ENCODE measurements at places on chromosomes 5 and 9. TPM values are rescaled to one million over a fixed set of nuclear protein-coding genes. Genes with fewer than 3 reads are reported as not detected.

The GPR150 gene
- total RNA-seq = 0.60 TPM

The FBLL1 gene
- 1.7 TPM for total RNA-seq

DNA sequence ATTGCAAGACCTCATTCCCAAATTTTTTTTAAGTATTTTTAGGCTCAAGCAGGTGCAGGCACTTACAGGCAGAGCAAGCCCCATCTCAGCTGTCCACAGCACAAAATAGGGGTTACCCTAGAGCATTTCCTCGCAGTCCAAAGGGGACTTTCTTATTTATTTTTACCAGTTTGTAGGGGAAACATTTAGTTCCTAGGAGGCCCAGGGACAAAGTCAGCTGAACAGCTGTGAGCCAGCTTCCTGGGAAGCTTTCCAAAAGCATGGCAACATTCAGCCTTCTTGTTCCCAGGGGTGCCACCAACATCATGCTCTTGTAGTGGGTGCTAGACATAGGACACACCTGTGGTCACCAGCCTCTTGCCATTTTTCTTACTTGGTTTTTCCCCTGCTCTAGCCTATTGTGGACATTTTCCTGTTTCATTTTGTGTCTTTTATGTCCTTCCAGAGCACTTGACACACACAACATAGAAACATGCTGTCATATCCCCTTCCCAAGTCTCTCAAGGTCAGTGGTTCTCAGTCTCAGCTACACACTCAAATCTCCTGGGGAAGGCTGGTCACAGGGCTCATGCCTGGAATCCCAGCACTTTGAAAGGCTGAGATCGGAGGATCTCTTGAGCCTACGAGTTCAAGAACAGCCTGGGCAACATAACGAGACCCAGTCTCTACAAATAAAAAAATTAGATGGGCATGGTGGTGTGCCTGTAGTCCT, 38.2 kb downstream of the HAVCR1 start:
- H3K27me3 ChIP-seq = no peaks in the 10 kb centered on the region
- H3K4me3 ChIP-seq = no peak overlapping the region
- H3K4me1 ChIP-seq = no peaks in the 10 kb centered on the region
- DNase-seq = no peak
- H3K27ac ChIP-seq = no peak overlapping the region
- no peaks in the 10 kb centered on the region for H3K36me3 ChIP-seq

DNA sequence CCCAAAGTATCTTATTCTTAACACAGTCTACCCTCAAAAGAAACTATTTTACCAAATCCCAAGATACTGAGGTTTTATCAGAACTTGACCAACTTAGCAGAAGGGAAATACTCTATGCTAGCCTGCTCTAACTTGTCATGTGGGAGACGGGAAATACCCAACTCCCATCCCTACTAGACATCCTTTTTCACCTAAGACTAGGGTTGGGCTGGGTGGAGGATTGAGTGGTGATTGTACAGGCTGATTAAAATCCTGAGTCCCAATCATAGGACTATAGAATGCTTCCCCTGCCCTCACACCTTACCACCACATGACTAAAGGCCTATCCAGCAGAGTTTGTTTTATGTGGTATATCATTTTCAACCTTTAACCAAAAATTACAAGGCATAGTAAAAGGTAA, 786.5 kb downstream of the TAF11L14 start:
- H3K36me3 ChIP-seq = no peaks in the 10 kb centered on the region
- no peak overlapping the region for H3K27ac ChIP-seq
- no peaks in the 10 kb centered on the region for H3K27me3 ChIP-seq
- no peak for DNase-seq
- no peaks in the 10 kb centered on the region for H3K4me1 ChIP-seq

DNA sequence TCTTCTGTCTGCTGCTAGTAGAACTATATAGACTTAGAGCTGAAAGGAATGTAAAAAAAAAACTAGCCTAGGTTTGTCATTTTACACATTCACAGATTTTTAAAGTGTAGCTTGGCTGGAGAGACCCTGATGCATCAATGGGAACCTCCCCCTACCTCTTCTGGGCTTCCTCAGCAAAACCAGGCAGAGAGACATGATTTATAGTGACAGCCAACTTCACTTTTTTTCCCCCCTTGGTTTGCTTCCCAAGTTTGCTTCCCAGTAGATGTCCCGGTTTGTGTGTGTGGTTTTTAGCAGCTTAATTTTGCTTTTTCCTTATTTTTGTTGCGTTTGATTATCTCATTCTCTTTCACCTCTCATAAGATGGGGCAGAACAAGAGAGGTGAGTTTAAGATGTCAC, 1.8 kb downstream of the OTULIN start:
- no peaks in the 10 kb centered on the region for H3K27me3 ChIP-seq
- peak overlapping the region; percentile 87 for H3K4me3 ChIP-seq
- no peaks in the 10 kb centered on the region for H3K36me3 ChIP-seq
- no peak for DNase-seq
- peaks cover 71% of the 10 kb centered on the region for H3K4me1 ChIP-seq
- H3K27ac ChIP-seq = no peak overlapping the region

- H3K27ac ChIP-seq = no peak overlapping the region
- H3K36me3 ChIP-seq = no peaks in the 10 kb centered on the region
- no peak for DNase-seq
- peaks cover 8% of the 10 kb centered on the region for H3K27me3 ChIP-seq
- H3K4me3 ChIP-seq = no peak overlapping the region
- no peaks in the 10 kb centered on the region for H3K4me1 ChIP-seq
Observed at GRCh38 chr5:38182991-38183390, 75.4 kb upstream of the EGFLAM start.

- H3K27me3 ChIP-seq = peaks cover 40% of the 10 kb centered on the region
- no peak overlapping the region for H3K4me3 ChIP-seq
- no peak for DNase-seq
- H3K36me3 ChIP-seq = no peaks in the 10 kb centered on the region
- no peaks in the 10 kb centered on the region for H3K4me1 ChIP-seq
Observed at GRCh38 chr5:175572886-175573285, 85.0 kb upstream of the HRH2 start.

The SLC24A2 gene
- not detected for total RNA-seq

The FYB1 gene
- total RNA-seq = 2.1 TPM

GRCh38 chr5:112154940-112155686, 264.0 kb downstream of the EPB41L4A start:
- H3K27me3 ChIP-seq = no peaks in the 10 kb centered on the region
- no peaks in the 10 kb centered on the region for H3K36me3 ChIP-seq
- H3K4me1 ChIP-seq = no peaks in the 10 kb centered on the region
- DNase-seq = no peak
- H3K4me3 ChIP-seq = no peak overlapping the region
- H3K27ac ChIP-seq = no peak overlapping the region

DNA sequence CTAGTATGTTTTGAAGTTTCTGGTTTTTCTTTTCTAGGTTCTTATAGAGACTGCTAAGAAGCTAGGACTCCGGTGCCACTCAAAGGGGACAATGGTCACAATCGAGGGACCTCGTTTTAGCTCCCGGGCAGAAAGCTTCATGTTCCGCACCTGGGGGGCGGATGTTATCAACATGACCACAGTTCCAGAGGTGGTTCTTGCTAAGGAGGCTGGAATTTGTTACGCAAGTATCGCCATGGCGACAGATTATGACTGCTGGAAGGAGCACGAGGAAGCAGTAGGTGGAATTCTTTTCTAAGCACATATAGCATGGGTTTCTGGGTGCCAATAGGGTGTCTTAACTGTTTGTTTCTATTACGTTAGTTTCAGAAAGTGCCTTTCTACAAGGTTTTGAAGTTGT, 52.2 kb downstream of the MTAP start:
- H3K4me3 ChIP-seq = no peak overlapping the region
- H3K27ac ChIP-seq = no peak overlapping the region
- H3K27me3 ChIP-seq = no peaks in the 10 kb centered on the region
- no peak for DNase-seq
- H3K4me1 ChIP-seq = no peaks in the 10 kb centered on the region

DNA sequence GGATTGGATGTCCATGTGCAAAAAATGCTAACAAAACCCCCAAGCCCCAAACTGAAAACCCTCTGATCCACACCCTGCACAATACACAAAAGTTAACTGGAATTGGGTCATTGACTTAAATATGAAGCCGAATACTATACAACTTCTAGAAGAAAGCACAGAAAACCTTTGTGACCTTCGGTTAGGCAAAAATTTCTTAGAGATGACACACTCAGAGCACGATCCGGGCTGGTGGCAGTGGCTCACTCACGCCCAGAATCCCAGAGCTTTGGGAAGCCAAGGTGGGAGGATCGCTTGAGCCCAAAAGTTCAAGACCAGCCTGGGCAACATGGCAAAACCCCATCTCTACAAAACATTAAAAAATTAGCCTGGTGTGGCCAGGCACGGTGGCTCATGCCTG, 1.8 kb upstream of the DIPK1B start:
- H3K27ac ChIP-seq = no peak overlapping the region
- H3K36me3 ChIP-seq = no peaks in the 10 kb centered on the region
- no peak for DNase-seq

GRCh38 chr5:31273631-31274378, 80.3 kb downstream of the CDH6 start:
- H3K36me3 ChIP-seq = no peaks in the 10 kb centered on the region
- peaks cover 9% of the 10 kb centered on the region for H3K4me1 ChIP-seq
- no peaks in the 10 kb centered on the region for H3K27me3 ChIP-seq
- peak overlapping the region; percentile 35 for H3K4me3 ChIP-seq

The LRRC14B gene
- not detected for total RNA-seq

- H3K4me3 ChIP-seq = no peak overlapping the region
- H3K36me3 ChIP-seq = no peaks in the 10 kb centered on the region
- no peak for DNase-seq
- no peaks in the 10 kb centered on the region for H3K27me3 ChIP-seq
Observed at GRCh38 chr5:75275756-75276155, 39.1 kb upstream of the ANKRD31 start.

DNA sequence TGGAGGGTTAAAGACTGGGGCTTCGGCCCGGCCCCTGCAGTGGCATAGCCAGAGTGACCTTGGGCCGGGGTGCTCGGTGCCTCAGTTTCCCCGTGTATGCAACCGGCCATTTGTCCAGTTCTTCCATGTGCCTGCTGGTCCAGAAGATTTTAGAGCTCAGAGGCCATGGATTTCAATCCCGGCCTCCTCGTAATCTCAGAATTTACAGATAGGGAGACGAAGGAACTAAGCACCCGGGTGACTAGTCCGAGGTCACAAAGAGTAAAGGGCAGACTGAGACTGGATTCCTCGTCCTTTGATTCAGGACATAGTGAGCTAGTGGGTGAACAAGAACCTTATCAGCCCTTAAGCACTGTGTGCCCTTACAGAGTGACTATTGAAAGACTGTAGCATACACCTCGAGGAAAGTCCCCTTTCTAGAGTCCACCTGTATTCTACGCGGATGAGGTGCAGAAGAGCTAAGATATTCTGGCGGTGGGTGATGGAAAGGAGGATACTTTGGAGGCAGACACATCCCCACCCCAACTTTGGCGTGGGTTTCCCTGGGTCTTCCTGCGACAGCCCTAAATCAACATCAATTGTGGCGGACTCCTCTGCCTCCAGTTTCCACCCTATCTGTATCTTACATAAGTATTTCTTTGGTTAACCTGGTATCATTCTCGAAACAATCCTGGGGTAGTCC, 597 bp downstream of the SLC31A1 start:
- no peak for DNase-seq
- peak overlapping the region; percentile 81 for H3K4me3 ChIP-seq
- no peaks in the 10 kb centered on the region for H3K27me3 ChIP-seq

GRCh38 chr9:97866300-97866699, 13.3 kb downstream of the FOXE1 start:
- no peak overlapping the region for H3K4me3 ChIP-seq
- no peak overlapping the region for H3K27ac ChIP-seq
- peaks cover 19% of the 10 kb centered on the region for H3K27me3 ChIP-seq

- H3K36me3 ChIP-seq = no peaks in the 10 kb centered on the region
- no peak overlapping the region for H3K27ac ChIP-seq
- H3K27me3 ChIP-seq = no peaks in the 10 kb centered on the region
- DNase-seq = no peak
- no peak overlapping the region for H3K4me3 ChIP-seq
Observed at GRCh38 chr5:36655161-36655560, 48.8 kb downstream of the SLC1A3 start.

DNA sequence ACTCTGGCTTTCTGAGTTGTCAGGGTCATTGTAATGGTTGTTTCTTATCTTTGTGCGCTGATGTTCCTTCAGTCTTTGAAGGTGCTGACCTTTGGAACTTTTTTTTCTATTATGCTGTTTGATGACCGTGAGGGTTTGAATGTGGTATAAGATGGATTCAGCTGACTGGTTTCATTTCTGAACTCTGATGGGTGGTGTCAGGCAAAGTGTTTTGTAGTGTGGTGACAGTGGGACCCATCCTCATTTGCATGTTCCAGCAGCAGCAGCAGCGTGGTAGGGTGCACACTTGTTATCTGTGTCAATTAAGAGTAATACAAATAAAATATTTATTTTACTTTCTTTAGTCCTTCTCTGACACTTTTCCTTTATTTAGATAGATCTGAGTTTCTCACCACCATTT, 227.7 kb upstream of the PRR16 start:
- DNase-seq = no peak
- no peaks in the 10 kb centered on the region for H3K27me3 ChIP-seq
- no peak overlapping the region for H3K27ac ChIP-seq
- no peaks in the 10 kb centered on the region for H3K4me1 ChIP-seq

The PIP5K1B gene
- total RNA-seq = 4.8 TPM

DNA sequence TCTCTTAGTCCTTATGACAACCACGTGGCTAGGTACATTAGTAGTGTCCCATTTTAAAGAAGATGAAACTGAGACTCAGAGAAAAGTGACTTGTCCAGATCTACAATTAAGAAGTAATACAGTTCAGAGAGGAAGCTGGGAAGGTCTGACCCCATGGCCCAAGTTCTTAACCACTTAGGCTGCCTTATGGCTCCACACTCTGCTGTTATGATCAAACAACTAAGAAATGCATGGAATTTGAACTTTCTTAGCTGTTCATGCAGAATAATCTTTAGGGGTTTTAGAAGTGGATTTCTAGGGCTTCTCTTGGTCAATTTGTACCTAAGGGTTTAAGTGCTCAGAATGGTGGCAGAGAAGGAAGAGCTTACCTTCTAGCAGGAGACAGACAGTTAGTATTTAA, 128.0 kb upstream of the MSX2 start:
- no peak overlapping the region for H3K27ac ChIP-seq
- no peaks in the 10 kb centered on the region for H3K36me3 ChIP-seq
- DNase-seq = no peak
- peaks cover 12% of the 10 kb centered on the region for H3K27me3 ChIP-seq
- peaks cover 2% of the 10 kb centered on the region for H3K4me1 ChIP-seq
- H3K4me3 ChIP-seq = no peak overlapping the region

DNA sequence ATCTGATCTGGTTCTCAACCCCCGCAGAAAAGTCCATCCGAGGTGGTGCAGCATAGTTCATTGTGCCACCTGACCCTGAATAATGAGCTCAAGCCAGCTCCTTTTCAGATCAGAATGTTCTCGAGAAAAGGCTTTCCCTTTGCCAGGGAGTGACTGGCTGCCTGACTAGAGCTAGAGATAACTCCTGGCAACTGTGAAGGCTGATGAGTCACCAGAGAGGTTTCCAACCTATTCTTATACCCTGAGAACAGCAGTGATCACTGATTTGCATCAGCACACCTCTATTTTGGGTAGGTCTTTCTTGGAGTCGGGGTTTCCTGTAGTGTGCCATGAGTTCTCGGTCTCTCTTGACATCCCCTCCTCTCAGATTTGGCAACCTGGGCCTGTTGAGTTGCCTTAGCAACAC, 127.9 kb downstream of the PIK3R1 start:
- H3K27me3 ChIP-seq = no peaks in the 10 kb centered on the region
- peaks cover 19% of the 10 kb centered on the region for H3K4me1 ChIP-seq
- H3K27ac ChIP-seq = peak overlapping the region; percentile 78
- no peak overlapping the region for H3K4me3 ChIP-seq

The CD274 gene
- 0.15 TPM for total RNA-seq
